Umbilical cord (tissue), 2 donors: ENCODE measurements at places on chromosomes 13 and 19. TPM values are rescaled to one million over a fixed set of nuclear protein-coding genes. Genes with fewer than 3 reads are reported as not detected.

DNA sequence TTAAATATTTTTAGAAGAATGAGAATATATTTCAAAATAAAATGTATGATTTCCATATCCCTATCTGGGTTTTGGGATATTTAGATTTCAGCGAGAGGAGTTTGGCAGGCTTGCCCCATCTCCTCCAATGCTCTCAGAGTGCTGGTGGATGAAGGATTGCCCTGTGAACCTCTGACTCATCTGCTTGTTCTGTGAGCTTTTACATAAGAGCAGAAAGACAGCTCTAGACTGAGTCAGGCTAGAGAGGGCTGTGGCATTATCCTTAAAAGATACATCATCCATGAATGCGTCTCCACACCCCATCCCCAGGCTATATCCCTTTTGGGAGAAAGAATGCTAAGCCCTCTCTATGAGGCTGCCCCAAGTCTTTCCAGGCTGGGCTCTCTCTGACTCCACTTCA lies 190.6 kb downstream of the TUBA3C start:
- no peak for DNase-seq

GRCh38 chr19:16303755-16304154 lies 20.9 kb upstream of the KLF2 start:
- DNase-seq = peak; percentile 73

DNA sequence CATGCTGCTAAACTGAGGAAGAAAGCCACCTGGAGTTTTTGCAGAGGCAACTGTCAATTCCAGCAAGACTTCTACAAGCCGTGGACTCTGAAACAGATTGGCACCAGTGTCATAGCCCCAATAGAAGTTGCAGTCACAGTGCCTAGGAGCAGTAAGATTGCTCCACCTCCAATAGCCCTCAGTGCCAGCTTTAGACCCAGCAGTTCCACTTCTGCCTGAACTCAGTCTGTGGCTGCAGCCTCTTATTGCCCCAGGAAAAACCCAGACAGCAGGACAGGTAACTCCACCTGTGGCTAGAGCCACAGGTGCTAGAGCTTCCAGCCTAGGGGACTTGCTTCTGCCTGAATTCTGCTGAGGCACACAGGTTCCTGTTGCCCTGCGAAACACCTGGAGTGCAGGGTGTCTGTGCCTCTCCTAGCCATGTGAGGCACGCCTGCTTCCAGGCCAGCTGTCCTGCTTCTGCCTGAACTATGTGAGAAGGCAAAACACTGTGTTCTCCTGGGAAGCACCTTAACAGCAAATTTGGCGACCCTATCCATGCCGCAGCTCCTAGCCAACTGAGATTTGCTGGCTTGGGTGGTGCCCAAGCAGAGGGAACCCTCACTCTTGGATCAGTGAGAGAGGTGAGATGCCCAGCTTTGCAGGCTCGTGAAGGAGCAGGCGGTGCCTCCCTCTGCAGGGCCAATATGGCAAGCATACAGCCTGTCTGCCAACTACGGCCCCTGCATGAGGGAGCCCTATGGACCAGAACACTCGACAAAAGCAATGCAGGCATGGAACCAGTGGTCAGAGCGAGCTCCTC lies 607.6 kb downstream of the PCDH17 start:
- no peak for DNase-seq

DNA sequence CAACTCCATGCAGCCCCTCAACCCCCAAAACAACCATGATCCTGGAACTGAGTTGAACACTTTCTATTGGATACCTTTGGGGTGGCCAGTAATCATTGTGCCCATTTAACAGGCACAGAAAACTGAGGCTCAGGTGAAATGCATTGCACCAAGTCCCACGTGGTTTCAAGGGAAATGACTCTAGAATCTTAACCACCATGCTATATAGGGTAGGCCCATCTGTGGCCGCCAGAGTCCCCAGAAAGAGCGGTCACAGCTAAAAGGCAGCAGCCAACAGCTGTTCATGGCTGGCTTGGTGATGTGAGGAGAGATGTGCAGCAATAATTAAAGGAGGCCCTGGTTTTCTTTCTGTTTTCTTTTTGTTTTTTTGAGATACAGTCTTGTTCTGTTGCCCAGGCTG lies 2.6 kb downstream of the CNN1 start:
- DNase-seq = no peak

GRCh38 chr13:102707467-102707866 lies 12.6 kb upstream of the METTL21C start:
- peak; percentile 78 for DNase-seq

- no peak for DNase-seq
Observed at GRCh38 chr13:42190529-42190928, 81.4 kb upstream of the AKAP11 start.

GRCh38 chr19:31611046-31611877 lies 262.0 kb upstream of the TSHZ3 start:
- no peak for DNase-seq

GRCh38 chr19:21322528-21322927 lies 6.7 kb downstream of the ZNF708 start:
- DNase-seq = no peak

GRCh38 chr19:53942001-53942786 lies 20.5 kb upstream of the CACNG8 start:
- DNase-seq = no peak

GRCh38 chr19:48258350-48258749 lies 2.6 kb upstream of the CARD8 start:
- no peak for DNase-seq

- peak; percentile 62 for DNase-seq
Observed at GRCh38 chr19:9586764-9587163, 2.5 kb upstream of the ZNF121 start.

DNA sequence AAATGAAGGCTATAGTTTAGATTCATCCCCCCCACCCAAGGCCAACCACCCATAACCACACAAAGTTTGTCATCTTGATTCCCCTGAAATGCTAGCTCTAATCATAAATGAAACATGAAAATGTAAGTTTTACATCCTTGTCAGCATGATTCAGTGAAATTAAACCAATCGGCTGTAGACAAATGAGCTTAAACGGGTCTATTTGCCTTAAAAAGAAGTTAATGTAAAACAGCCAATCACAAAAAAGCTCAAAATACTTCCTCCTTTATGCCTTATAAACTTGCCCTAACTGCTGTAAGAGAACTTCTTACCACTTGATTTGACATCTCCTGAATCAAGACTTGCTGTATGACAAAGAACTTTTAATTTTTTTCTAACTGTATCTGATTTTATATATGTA lies 34.5 kb upstream of the MRI1 start:
- no peak for DNase-seq

GRCh38 chr13:72303941-72304746 lies 423.3 kb downstream of the MZT1 start:
- peak; percentile 1 for DNase-seq

- no peak for DNase-seq
Observed at GRCh38 chr13:91346850-91347201, 661 bp upstream of the MIR17HG start.

DNA sequence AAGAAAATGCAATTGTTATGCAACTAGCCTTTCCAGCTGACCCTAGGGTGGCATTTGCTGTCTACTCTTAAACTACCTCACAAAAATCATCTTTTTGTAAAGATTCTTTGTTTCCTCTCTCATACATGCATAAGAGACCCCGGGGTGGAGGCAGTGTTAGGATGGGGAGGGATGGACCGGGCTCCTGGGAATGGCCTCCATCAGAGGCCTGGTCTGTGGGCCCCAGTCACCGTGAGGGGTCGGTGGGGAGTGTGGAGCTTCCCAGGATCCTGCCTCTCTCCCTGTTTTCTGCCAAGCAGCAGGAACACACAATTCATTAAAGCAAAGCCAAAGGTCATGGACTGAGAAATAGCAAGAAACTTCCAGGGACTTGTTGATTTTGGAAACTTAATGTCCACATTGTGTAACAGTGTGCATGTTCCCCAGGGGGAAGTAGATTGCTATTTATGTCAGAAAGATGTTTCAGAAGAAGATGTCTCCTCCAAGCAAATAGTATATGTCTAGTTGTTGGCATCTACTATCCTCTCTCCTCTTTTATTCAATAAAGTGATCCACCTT lies 241.4 kb downstream of the ENOX1 start:
- DNase-seq = peak; percentile 31

DNA sequence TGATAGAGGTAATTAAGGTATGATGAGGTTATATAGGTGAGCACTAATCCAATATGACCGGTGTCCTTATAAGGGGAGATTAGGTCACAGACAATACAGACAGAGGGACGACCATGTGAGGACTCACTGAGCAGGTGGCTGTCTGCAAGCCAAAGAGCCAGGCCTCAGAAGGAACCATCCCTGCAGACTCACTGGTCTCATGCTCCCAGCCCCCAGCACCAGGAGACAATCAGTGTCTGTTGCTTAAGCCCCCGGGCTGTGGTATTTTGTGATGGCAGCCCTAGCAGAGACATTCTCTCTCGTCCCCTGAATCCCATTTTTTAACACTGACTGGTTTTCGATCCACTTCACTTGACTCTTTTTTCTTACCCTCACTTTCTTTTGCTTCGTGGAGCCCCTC lies 51.9 kb upstream of the PABPC3 start:
- DNase-seq = no peak

- no peak for DNase-seq
Observed at GRCh38 chr19:6252066-6252465, 27.7 kb downstream of the MLLT1 start.

- no peak for DNase-seq
Observed at GRCh38 chr13:111484141-111484925, 163.9 kb downstream of the TEX29 start.

DNA sequence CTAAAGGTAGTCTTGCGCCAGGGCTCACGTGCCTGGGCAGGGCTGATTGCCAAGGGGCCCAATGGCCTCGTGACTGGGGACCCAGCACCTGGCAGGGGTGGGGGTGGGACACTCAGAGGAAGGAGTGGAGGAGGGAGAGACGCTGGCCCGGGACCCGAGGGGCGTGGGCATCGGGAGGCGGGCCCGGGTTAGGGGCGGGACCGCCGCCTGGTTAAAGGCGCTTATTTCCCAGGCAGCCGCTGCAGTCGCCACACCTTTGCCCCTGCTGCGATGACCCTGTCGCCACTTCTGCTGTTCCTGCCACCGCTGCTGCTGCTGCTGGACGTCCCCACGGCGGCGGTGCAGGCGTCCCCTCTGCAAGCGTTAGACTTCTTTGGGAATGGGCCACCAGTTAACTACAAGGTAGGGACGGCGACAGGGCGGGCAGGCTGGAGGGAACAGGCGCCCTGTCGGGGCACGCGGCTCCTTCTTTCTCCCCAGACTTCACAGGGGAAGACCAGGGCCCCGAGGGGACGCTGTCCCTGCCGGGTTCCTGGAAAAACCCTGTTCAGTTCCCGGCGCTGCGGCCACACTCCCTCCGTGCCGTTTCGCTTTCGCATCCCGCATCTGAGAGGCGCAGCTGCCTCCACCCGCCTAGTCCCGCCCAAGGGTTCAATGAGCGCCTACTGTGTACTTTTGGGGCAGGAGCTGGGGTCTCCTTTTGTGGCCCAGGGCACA lies at the start of gene IFI30:
TSS of gene IFI30 (plus strand) at position 242 of the 717 bp plus-strand sequence. CDS start at position 271, 29 bp downstream.
- DNase-seq = no peak

GRCh38 chr13:74423434-74423833 lies 289.2 kb upstream of the KLF12 start:
- no peak for DNase-seq

DNA sequence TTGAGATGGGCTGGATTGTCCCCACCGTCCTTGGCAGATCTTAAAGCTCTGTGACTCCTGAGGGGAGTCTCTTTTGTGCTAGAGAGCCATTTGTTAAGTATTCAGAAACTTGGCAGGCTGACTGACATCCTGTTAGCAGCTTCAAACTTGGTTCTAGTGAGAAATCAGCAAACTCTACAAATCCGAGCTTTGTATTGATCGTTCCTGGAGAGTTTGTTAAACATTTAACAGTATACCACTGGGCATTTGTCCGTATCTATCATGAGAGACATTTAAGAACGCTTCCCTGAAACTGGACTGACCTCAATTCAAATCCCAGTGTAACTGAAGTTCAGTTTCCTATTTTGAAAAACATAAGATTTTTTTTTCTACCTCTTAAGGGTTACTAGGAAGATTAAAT lies 3.1 kb downstream of the ATP12A start:
- no peak for DNase-seq

GRCh38 chr19:7869910-7870511 lies 4.2 kb downstream of the PRR36 start:
- peak; percentile 47 for DNase-seq

- peak; percentile 30 for DNase-seq
Observed at GRCh38 chr19:14310055-14310454, 71.2 kb upstream of the ADGRE5 start.

- peak; percentile 51 for DNase-seq
Observed at GRCh38 chr19:48419158-48419920, 25.9 kb downstream of the GRIN2D start.

- peak; percentile 2 for DNase-seq
Observed at GRCh38 chr13:45718992-45719391, 16.9 kb downstream of the CBY2 start.

DNA sequence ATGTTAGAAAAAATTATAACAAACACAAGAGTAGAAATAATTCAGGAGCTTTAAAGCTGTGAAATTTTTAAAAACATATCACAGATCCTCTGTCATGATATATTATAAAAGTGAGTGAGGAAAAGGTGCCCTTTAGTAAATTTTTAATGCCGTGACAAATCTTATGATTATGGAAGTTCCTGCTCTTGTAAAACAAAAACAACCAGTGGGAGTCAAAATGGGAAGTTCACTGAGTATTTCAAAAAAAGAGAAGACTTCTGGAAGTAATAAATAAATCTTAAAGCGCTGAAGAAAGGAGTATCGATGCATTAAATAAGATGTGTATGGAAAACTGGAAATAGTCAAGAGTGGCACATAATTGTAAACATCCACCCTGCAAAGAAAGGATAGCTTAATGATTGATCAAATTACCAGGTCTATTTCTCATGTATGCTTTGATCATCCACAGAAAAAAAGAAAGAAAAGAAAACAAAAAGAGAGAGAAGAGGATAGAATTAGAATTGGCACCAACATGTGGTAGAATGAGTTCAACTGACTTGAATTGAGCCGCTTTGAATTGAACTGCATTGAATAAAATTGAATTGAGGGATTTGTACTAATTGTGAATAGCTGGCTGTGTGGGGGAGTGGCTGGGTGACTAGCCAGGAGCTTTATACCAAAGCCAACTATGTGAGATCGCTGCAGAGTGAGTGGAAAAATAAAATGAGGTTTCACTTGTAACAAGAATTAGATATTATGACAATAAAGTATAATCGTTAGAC lies 647.6 kb upstream of the SPRY2 start:
- no peak for DNase-seq

DNA sequence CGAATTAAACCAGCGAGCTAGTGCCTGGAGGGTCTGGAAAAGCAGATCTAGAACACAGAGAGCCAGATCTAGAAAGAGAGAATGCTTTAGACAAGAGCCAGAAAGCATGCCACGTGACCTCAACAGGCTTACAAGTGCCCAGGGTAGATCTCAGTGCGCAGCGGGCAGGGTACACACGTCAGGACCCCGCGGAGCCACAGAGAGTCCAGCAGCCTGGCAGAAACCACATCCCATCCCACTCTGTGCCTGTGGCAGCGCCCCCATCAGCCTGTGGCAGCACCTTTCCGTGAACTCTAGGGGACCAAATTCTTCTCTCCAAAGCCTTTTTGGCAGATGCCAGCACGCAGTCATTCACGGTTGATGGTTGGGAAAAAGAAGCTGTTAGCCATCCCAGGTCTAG lies 5.9 kb downstream of the ARHGEF1 start:
- DNase-seq = no peak

GRCh38 chr19:46813839-46814358 lies 25.5 kb upstream of the SLC1A5 start:
- peak; percentile 43 for DNase-seq

Gene ZNF223
- 11.8 TPM for total RNA-seq

Gene ONECUT3
- 0.48 TPM for total RNA-seq

Gene MAMSTR
- total RNA-seq = not detected

Gene CDC16
- 52.5 TPM for total RNA-seq

Gene CEACAM8
- total RNA-seq = 0.96 TPM

Gene DHDH
- total RNA-seq = not detected

Gene ZNF254
- total RNA-seq = 28.2 TPM

Gene N4BP2L1
- total RNA-seq = 9.6 TPM

Gene KCNK6
- total RNA-seq = 12.3 TPM

Gene NDUFA7
- not detected for total RNA-seq

Gene TRAPPC6A
- total RNA-seq = 12.5 TPM

Gene CGB5
- total RNA-seq = not detected
